NCI-H2081 treated with DMSO at 0.1 percent for 48 hours (cell line): ENCODE measurements at places on chromosomes 13 and 19.

DNA sequence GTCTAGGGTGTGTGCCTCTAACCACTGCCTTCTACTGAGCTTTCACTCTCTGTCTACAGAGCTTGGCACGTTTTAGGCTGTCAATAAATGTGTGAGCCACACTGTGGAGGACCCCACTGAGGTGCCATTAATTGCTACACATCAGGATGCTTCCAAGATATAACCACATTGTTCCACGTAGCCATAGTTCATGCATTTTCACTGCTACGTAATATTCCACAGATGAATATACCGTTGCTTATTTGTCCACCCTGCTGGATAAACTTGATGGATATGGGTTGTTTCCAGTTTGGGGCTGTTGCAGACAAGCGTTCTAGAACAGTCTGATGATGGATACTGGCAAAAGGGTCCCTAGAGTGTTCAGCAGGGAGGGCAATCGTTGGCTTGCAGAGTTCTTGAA lies 11.3 kb upstream of the NUMBL start:
- DNase-seq: no peak

- no peak for DNase-seq
These were observed 2.6 kb upstream of the DOHH start for GRCh38 chr19:3503036-3503572.

- DNase-seq: no peak
These were observed 15.6 kb upstream of the NBEA start for GRCh38 chr13:34926508-34926907.

- no peak for DNase-seq
These were observed 26.8 kb downstream of the STARD13 start for GRCh38 chr13:33258808-33259193.

- DNase-seq: no peak
These were observed 14.3 kb downstream of the RASA3 start for GRCh38 chr13:114118086-114118485.

DNA sequence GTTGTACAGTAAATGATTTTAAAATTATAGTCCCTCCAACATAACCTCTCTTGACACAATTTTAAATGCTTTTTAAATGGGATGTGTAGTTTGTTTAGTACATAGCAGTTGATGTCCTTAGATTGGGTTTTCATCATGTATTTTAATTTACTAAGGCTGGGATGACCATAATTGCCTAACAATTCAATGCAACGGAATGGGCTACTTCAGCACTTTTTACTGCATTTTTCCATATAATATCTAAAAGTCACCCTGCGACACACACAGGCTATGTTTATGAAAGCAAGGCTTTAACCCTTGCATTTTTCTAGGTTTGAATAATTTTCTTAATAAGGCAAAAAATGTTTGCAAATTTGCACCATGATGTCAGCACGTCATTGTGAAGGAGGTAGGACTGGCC lies 321.0 kb downstream of the DLEU7 start:
- no peak for DNase-seq

DNA sequence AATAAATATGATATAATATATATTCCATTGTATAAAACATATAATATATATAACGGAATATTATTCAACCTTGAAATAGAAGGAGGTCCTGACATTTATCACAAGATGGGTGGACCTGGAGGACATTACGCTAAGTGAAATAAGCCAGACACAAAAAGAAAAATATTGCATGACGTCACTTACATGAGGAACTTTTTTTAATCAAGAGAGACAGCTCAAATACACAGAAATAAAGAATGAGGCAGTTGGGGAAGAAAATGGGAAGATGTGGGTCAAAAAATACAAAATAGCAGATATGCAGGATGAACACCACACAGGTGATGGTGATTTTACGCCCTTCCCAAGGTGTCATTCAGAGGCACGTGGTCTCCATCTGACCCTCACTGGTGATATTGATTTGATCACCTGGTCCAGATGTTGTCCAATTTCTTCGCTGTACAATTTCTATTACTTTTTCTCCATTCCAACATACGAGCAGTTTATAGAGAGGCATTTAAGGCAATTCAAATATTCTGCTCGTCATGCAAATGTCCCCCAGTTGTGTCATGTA lies 513 bp upstream of the ZNF317 start:
- DNase-seq: no peak

- no peak for DNase-seq
These were observed 18.9 kb downstream of the SPATA13 start for GRCh38 chr13:24179486-24179850.

DNA sequence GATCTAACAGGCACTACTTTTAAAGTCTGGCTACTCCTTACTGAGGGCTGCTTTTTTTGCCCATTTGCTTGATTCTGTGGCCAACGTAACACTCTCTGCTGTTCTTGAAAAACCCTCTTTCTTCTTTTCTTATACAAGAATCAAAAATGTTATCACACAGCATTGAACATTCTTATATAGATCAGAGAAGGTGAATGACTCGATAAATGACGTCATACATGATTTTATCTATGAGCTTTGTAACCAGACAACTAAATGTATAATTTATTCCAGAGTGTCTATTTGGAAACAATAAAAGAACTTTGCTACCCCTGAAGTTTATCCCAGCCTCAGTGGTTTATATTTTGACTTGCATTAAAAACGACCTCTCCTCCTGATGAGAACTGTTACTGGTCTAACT lies 12.4 kb downstream of the RFX2 start:
- no peak for DNase-seq

- DNase-seq: no peak
These were observed 35.1 kb downstream of the MICU2 start for GRCh38 chr13:21568854-21569253.

DNA sequence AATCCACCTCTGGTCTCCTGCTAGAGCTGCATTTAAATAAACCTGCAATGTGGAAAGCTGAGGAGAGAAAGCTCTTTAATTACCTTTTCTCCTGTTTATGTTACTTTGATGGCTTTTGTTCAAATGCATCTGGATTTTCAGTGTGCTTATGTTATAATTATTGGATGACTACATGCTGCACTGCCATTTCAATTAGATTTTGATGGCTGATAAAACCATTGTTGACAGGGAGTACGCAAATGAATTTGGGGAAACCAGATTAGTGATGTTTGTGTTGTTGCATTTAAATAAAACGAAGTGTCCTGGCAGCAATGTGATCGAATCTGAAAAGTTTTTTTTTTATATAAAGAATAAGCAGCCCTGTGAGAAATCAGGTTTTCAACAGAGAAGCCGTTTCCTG lies 799.8 kb downstream of the DIAPH3 start:
- DNase-seq: no peak

- no peak for DNase-seq
These were observed 22.0 kb downstream of the MBNL2 start for GRCh38 chr13:97243915-97244781.
